ENCODE measurements at places on chromosomes 2 and 18.

- DNase-seq = peak; percentile 30
Measured at GRCh38 chr2:240622531-240623235, 2.6 kb upstream of the GPR35 start.

DNA sequence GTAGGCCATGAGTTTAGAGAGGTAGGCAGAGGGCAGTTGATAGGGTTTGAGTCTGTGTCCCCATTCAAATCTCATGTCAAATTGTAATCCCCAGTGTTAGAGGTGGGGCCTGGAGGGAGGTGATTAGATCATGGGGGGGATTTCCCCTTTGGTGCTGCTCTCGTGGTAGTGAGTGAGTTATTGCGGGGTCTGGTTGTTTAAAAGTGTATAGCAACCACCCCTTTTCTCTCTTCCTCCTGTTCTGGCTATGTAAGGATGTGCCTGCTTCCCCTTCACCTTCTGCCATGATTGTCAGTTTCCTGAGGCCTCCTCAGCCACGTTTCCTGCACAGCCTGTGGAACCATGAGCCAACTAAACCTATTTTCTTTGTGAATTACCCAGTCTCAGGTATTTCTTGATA, 25.5 kb downstream of the MARCHF4 start:
- no peak for DNase-seq

DNA sequence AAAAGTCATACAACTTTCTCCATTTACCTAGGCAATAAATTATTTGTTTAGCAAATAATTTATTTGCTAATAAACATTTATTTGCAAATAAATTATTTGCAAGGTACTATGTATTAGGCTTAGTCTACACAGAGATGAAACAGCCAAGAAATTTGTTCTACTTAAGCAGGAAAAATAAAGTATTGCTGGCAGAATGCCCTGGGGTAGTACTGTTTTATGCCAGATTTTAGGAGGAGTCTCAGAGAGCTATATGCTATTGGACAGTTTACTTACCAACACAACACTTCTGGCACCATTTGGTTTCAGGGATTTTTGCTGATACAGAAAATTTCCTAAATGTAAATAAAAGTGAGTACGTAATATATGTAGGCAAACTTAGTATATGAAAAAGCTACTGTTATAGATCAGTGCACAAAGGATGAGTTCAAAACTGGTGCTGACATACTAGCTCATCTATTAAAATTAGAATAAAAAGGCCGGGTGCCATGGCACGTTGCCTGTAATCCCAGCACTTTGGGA, 23.2 kb upstream of the CDKL4 start:
- DNase-seq = no peak

- DNase-seq = no peak
Measured at GRCh38 chr2:83991992-83992391, 467.1 kb downstream of the SUCLG1 start.

- DNase-seq = no peak
Measured at GRCh38 chr18:79426376-79427300, 30.9 kb downstream of the NFATC1 start.

GRCh38 chr18:23927821-23928746, 86.5 kb upstream of the TTC39C start:
- DNase-seq = no peak

DNA sequence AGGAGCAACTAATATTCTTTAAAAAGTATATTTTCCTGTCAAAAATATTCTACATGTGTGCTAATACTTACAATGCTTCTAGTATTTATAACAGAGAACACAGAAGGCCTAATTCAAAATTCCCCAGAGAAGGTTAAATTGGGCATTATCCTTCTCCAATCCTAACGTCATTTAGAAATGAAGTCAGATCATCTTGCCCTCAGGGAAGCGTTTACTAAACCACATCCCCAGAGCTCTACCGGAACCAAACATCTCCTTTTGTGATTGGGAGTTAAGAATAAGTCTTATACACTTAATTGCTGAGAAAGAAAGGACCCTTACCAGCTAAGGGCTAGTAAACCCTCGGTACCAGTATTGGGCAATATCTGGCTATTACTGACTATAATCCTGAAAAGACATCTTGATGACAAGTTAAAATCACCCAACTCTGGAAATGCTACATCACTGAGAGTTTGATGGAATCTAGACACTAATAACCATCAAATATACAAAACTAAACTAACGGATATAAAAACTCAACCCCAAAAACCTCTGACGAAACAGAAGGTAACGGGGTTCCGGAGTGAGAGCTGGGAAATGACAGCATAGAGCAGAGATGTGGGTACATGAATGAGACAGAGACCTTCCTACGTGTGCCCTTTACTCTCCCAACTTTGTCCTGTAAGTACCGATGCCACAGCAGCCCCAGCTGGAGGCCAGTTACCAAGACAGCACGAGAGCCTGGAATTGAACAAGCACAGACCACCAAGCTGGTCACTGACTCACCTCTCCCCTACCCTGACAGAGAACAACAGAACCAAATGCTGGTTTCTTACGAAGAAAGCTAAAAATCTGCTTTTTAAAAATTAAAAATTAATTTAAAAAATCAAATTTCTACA, 35.0 kb downstream of the WDSUB1 start:
- no peak for DNase-seq

GRCh38 chr2:225122583-225123486, 80.6 kb upstream of the DOCK10 start:
- DNase-seq = no peak

- DNase-seq = no peak
Measured at GRCh38 chr2:234994438-234995321, 42.9 kb downstream of the SH3BP4 start.

DNA sequence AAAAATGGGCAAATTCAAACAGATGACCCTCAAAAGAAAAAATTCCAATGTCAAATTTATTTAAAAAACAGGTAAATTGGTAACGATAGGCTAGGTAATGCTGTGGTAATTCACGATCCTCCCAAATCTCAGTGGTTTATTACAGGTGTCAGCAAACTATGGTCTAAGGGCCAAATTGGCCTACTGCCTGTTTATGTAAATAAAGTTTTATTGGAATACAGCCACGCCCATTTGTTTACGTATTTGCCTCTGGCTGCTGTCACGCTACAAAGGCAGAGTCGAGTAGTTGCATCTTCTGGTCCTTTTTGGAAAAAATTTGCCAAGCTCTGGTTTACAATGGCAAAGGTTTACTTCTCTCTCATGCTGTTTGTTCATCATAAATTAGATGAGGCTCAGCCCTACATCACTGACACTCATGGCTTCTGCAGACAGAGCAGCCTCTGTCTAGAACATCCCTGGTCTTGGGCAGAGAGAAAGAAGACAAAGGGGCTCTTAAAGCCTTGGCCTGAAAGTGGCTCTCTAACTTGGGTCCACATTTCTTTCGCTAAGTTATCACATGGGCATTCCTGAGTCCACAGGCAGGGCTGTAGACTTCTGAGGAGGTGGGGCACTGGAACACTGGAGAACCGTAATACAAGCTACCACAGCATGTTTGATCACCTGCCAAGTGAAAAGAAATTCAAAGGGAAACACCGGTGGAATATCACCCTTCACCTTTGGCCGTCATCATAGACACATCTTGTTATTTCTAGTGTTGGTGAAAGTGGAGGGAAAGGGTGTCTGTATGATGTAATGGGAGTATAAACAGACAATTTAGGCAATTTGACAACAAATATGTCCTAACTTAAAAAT, 34.8 kb downstream of the SP110 start:
- no peak for DNase-seq

DNA sequence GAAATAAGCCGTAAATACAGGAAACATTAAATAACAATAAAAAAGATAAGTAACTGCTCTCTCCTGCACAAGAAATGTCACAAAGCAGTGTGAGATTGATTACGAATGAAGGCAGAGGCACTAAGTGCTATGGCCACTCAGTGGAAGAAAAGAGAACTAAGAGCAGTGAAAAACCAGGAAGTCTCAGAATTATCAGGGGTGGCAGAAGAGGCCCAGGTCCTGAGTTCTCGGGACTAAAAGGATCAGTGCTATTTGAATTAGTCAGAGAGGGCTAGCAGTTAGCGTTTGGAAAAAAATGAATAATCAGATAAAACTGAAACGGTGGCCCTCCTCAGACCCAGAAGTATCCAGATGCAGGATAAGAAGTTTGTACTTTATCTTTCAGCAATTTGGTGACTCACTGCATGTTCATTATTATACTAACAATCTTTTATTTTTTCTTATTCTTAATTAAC, 367.1 kb downstream of the ZEB2 start:
- no peak for DNase-seq

GRCh38 chr2:28274911-28275685, 117.6 kb upstream of the FOSL2 start:
- no peak for DNase-seq

DNA sequence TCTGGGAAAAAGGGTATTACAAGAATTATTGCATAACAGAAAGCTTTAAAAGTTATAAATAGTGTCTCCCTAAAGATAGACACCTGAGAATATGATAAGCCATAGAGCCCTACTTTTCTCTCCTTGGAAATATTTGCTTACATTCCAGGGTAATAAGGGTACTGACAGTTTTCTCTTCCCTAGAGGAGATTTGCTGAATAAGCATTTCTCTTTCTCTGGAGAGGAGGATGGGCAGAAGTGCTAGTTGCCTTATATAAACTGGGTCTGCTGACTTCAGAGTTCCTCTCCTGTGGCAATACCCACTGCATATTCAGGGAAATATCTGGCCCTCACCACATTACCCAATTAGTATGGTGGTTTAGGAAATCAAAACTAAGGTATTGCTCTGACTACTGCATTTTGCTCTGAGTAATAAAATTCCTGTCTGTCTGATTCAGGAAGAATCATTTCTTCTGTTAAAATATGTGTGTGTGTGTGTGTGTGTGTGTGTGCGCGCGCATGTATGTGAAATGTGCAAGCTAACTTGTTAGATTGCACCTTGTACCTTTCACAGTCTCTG, 1391.3 kb downstream of the DSC3 start:
- DNase-seq = no peak

GRCh38 chr2:180360283-180360618, 353.2 kb upstream of the CWC22 start:
- DNase-seq = no peak

DNA sequence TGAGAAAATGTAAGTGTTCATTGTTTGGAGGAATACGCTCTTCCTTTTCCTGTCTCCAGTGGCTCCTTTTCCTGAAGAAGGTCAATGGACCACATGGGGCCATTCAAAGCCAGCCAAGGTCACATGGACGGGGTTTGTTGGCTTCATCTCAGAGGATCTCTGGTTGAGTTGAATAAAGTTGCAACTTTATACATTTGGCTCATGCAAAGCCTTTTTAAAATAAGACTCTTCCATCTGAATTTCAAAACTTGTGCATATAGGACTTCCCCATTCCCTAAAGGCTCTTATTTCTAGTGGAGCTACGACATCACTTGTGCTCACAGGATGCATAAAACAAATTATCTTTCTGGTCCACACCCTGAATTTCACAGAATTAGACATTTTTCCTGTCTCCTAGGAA, 235.5 kb downstream of the CMPK2 start:
- no peak for DNase-seq

DNA sequence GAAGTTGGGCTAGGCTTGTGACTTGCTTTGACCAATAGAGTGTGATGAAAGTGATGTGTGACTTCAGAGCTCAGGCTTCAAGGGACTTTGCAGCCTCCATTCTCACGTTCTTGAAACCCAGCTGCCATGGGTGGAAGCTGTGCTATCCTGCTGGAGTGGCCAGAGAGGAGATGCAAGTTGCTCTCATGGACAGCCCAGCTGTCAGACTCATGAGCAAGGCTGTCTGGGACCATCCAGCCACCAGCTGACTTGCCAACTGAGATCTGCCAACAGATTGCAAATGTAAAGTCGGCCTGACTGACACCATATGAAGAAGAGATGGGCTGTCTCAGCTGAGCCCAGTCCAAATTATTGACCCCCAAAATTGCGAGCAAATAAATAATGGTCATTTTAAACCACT, 226.4 kb upstream of the CXCR4 start:
- no peak for DNase-seq

DNA sequence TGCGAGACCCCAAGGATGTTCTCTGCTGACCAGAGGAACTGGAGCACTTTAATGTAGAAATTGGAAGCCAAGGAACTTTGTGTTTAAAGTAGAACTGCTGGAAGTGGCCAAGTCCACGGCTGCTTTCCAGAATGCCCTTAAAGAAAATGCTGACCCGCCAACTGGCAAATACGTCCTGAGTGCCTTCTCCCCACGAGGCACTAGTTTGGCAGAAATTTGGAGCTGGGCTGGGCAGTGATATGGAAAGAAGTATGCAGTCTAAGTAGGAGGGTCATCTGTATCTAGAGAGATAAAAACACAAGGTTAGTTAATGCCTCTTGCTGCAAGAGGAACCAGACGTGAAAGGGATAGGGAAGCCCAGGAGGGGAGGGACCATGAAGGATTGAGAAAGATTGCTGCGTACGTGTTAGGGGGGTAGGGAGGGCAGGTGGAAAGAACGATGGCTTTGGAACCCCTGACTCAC, 59.3 kb upstream of the RFX8 start:
- no peak for DNase-seq

DNA sequence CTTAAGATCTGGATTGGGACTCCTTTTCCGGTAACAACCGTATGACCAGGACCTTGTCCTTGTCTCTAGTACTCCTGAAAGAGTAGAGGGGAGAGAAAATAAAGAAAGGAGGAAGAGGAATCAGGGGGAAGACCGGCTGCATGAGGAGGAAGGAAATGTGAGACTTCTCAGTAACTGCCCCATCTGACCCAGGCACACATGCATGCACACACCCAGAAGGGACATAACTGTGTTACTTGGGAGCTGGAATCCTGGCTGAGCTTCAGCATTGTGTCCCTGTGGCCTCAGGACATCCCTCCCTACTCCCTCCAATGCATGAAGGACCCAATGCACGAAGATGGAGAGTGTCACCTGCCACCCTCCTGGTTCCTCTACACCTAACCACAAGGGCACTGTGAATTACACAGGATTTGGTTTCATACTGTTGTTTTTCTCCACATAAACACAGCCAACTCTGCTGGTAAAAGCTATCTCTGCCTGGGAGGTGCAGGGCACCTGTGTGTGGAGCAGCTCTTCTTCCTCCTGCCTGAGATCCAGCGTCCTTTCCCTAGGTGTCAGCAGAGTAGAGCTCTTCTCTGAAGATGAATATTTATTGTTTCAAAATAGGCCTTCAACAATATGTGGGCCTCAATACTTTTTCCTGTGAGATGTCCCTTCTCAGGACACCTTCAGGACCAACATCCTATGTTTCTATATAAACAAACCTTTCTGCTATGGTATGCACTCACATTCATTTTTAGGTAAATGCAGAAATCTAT, 574.1 kb upstream of the ID2 start:
- no peak for DNase-seq

GRCh38 chr2:36834731-36835524, 131.4 kb downstream of the STRN start:
- DNase-seq = no peak

- DNase-seq = peak; percentile 18
Measured at GRCh38 chr18:21112140-21112473, 494 bp upstream of the ROCK1 start.

DNA sequence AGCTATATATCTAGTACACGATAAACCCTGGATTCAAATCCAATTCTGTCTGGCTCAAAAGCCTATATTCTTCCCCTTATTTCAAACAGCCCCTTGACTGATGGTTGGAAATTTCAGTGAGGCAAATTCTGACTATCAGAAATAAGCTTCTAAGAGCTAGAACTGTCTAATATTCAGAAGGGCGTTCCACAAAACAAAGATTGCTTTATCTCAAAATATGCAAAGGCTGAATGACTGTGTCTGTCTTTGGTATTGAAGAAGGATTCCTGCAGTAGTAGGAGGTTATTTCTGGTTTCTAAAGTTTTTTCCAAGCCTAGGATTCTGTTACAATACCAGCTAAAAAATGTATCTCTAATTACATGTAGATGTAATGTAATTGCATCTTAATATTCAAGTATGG, 31.1 kb downstream of the DRC1 start:
- DNase-seq = no peak

- no peak for DNase-seq
Measured at GRCh38 chr2:9954136-9954535, 2.6 kb downstream of the GRHL1 start.

- DNase-seq = no peak
Measured at GRCh38 chr2:50118905-50119702, 912.8 kb downstream of the NRXN1 start.

Measured in stimulated activated CD8-positive, alpha-beta memory T cell treated with anti-CD3 and anti-CD28 coated beads, Interleukin-4, amount 100 ng/mL, for 1 hour (primary cell).